ENCODE measurements at places on chromosomes 7 and 10.

GRCh38 chr7:132687981-132688383 lies 111.7 kb upstream of the PLXNA4 start:
- no peak for DNase-seq

- DNase-seq = no peak
Observed at GRCh38 chr10:92662848-92663247, 26.9 kb upstream of the HHEX start.

GRCh38 chr10:121459622-121460453 lies 138.4 kb downstream of the FGFR2 start:
- DNase-seq = peak; percentile 53

DNA sequence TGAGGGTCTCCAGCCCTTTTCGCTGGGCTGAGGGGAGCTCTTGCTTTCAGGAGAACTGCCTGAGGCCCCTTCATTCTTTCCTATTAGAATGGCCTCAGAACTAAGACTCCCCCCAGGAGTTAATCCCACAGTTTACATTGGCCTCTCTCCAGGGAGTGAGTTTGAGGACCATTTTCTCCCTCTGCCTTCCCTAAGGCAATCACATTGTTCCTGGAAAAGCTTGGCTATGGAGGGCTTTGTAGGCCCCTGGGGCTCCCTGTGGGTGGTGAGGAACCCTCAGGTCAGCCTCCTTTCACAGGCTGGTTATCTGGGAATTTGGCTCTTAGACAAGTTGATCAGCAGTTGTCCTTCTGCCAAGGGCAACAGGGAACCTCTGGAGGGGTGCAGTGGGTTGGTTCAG lies 343.7 kb downstream of the RPS24 start:
- DNase-seq = peak; percentile 30

- no peak for DNase-seq
Observed at GRCh38 chr10:130877126-130877525, 434.4 kb downstream of the TCERG1L start.

GRCh38 chr7:87993269-87993668 lies 59.2 kb downstream of the ADAM22 start:
- DNase-seq = no peak

GRCh38 chr10:98536551-98536950 lies 89.8 kb upstream of the HPS1 start:
- DNase-seq = peak; percentile 32

DNA sequence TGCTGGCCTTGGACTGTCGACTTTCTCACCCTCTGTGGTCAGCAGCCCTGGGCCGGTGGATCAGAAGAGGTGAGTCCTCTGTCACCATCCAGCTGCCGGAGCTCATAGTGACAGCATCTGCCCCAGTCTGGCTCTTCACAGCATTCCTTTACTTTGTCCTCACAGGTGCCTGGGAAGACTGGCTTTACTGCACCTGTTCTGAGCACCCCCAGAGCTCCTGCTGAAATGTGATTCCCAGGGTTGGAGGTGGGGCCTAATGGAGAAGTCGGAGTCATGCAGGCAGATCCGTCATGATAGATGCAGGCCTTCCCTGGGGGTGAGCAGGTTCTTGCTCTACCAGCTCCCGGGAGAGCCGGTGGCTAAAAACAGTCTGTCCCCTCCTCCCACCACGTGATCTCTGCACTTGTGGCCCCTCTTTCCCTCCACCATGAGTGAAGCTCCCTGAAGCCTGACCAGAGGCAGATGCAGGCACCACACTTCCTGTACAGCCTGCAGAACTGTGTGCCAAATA lies 171.5 kb downstream of the ZMYND11 start:
- no peak for DNase-seq

GRCh38 chr10:30979956-30980355 lies 51.7 kb downstream of the ZNF438 start:
- no peak for DNase-seq

DNA sequence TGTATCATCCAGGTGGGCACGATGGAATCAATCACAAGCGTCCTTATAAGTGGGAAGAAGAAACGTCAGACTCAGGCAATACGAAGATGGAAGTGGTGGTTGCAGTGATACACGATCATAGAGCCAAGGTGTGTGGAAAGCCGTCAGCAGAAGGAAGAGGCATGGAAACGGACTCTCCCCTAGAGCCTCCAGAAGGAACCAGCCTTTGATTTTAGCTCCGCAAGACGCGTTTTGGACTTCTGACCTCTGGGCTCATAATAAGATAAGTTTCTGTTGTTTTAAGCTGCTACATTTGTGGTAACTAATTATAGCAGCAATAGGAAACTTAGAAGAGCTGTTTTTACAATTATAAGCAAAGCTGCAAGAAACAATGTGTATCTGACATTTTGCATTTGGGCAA lies 14.8 kb downstream of the FANK1 start:
- DNase-seq = no peak

DNA sequence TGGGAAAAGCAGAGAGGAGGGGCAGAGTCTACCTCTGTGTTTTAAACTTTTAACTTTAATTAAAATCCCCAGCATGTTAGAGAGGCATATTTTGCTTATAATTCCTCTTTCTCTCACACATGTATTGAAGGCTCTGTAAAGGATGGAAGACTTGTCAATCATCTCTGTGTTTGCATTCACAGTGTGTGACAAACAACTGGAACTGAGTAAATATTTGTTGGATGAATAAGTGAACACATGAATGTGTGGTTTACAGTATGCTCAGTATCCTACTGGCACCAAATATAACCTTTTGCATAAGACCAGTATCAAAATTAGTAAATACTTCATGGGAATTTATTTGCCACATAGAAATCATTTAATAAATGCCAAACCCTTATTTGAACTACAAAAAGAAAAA lies 829.0 kb downstream of the GRID1 start:
- DNase-seq = no peak

DNA sequence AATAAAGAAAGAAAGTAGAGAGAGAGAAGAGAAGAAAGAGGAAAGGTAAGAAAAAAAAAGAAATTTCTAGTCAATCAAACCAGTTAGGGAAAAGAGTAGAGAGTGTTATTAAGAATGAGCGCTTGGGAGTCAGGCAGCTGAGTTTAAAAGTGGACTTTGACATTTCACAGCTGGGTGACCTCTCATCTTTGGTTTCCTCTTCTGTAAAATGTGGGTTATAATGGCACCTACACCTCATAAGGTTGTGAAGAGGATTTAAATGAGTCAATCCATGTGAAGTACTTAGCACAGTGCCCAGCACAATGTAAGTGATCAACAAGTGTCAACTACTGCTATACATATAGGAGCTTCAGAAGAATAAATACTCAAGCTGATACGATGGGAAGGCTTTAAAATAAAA lies 12.2 kb downstream of the HOXA1 start:
- no peak for DNase-seq

GRCh38 chr10:12482587-12482986 lies 133.2 kb downstream of the CAMK1D start:
- no peak for DNase-seq

- DNase-seq = no peak
Observed at GRCh38 chr7:52547308-52547910, 488.0 kb upstream of the POM121L12 start.

- DNase-seq = no peak
Observed at GRCh38 chr7:55180963-55181542, 162.2 kb downstream of the EGFR start.

- no peak for DNase-seq
Observed at GRCh38 chr10:97500297-97500575, 1.5 kb downstream of the UBTD1 start.

DNA sequence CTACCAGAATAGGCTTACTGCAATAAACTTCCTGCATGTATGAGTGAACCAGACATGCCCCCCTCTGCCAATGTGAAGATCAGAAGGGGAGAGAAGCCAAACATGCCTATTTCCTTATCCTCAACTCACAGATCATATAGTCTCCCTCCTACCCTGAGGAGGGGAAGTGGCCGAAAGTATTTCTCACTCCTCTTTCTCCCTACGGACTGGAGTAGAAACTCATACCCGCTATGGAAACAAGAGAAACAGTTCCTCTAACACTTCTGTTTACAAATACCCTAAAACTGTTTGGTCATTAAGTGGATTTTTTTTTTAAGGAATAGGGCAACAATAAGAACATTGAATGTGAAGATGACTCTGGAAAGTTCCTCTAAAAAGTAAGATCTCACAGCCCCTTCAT lies 31.4 kb downstream of the CCNJ start:
- DNase-seq = no peak

- no peak for DNase-seq
Observed at GRCh38 chr10:67076144-67076543, 150.3 kb downstream of the LRRTM3 start.

- no peak for DNase-seq
Observed at GRCh38 chr7:29843093-29843492, 36.8 kb downstream of the WIPF3 start.

GRCh38 chr10:69405221-69405620 lies 11.5 kb downstream of the TACR2 start:
- DNase-seq = no peak

DNA sequence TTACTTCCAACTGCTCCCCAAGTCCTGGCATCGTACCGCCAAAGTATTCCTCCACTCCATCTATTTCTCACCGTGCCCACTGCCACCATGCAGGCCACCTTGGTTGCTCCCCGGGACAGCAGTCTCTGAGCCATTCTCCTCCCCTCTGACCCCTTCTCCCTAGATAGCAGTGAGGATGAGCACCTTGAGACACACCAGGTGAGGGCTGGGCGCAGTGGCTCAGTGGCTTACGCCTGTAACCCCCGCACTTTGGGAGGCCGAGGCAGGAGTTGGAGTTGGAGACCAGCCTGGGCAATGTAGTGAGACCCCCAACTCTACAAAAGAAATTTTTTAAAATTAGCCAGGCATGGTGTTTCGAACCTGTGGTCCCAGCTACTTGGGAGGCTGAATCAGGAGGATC lies 4.2 kb downstream of the SLC29A4 start:
- no peak for DNase-seq

DNA sequence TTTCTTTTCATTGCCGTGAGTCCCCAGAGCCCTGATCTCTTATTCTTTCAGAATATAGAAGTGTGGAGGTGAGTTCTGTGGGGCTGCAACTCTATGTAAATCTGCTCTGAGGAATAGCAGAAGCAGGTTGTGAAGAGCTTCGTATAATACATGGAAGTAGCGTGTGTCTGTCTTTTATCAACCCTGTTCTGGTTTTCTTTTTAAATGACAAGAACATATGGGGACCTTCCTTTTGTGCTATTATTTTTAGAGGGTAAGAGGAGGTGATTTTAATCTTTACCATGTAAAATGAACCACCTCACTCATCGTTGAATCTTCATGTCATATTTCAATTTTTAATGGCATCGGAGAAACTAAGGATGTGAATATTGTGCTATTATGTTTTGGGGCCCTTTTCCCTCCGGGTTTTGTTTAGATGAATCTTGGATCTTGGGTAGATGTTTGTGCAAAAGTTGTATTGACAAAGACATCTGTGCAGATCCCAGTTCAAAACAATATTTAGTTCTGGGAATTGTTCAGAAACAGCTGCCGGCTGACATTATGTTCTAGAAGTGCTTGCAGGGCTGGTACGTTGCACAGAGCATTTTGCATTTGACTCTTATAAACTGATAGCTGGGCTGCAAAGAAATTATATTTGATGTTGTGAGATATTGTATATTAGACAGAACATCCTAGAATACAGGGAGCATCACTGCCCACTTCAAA lies 46.7 kb downstream of the PLXDC2 start:
- no peak for DNase-seq

GRCh38 chr10:46229144-46229563 lies 57.6 kb upstream of the ANTXRL start:
- DNase-seq = peak; percentile 13

DNA sequence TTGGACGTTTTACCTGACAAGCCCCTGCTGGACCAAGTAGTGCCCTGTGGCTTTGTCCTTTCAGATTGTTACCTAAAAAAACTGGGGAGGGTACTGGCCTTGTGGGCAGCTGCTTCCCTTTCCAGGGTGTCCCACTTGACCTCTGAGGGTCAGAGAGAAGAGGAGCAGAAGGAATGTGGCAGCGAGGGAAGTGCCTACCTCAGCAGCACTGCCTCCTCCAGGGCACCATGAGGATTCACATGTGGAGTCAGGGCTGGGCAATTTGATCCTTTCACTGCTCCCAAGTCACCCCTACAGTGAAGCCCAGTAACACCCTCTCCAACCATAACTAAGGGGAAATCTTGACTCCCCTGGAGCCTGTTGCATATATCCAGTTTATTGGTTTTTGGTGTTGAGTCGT lies 64.6 kb downstream of the ITGB1 start:
- DNase-seq = peak; percentile 19

- no peak for DNase-seq
Observed at GRCh38 chr10:31871266-31872065, 57.2 kb downstream of the ARHGAP12 start.

- no peak for DNase-seq
Observed at GRCh38 chr10:71581376-71581775, 138.2 kb downstream of the C10orf105 start.

DNA sequence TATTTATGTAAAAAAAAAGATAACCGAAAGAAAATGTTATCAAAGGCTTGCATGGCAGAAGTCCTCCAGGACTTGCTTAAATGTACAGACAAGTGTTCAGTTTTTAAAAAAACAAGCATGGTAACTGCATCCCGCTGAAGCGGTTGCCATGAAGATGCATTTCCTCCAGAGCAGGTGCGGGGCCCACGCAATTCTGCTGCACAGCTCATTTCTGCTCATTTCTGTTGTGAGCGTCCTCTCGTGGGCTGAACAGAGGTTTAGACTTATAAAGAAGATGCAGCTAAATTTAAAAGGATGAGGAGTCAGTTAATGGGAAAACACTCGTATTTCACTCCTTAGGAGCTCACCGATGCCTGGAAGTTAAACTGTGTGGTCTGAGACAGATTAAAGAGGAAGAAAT lies 247.6 kb downstream of the DNAJB6 start:
- DNase-seq = no peak

DNA sequence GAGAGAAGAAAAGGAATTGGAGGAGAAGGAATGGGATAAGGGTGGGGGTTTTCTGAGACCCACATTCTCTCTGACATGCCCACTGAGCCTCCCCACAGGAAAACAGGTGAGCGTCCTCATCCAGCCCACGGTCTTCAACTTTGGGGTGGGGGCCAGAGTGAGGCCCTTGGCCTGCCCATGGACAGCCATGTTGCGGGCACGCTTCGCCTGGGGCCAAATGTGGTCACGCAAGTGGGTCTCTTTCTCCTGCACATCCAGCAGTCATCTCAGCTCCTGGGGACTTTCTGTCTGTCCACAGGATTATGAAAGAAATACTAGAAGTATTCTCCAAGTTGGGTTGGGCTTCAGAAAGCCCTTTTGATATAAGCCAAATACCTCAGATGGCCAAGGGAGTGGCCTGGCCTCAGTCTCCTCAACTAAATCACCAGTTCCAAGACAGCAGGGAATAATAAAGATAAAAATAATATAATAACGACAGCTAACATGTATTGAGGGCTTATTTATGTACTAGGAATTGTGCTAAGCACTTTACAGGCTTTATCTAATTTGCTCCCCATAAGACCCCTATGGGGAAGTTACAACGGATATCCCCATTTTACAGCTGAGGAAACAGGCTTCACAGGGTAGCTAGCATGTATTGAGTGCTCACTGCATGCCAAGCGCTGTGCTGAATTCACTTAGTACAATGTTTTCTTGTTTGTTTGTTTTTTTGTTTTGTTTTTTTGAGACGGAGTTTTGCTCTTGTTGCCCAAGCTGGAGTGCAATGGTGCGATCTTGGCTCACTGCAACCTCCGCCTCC lies 57.2 kb upstream of the LBX1 start:
- DNase-seq = no peak

- DNase-seq = peak; percentile 56
Observed at GRCh38 chr7:31370609-31371008, 30.1 kb upstream of the NEUROD6 start.

GRCh38 chr7:88686468-88687229 lies 72.9 kb upstream of the ZNF804B start:
- DNase-seq = no peak

Measured in Daoy (cell line).